ENCODE measurements at places on chromosomes 12 and 14. TPM values are rescaled to one million over a fixed set of nuclear protein-coding genes. Genes with fewer than 3 reads are reported as not detected.

The SELPLG gene
- 22.1 TPM for total RNA-seq

The HOXC10 gene
- total RNA-seq, result not detected

The RFX4 gene
- not detected for total RNA-seq

The NTF3 gene
- not detected for total RNA-seq

The ANG gene
- 0.87 TPM for total RNA-seq

The PIP4K2C gene
- 10.7 TPM for total RNA-seq

The SLC4A8 gene
- 1.1 TPM for total RNA-seq

The ARF3 gene
- total RNA-seq, result 58.3 TPM

The TCL1B gene
- not detected for total RNA-seq

The SLC25A47 gene
- not detected for total RNA-seq

The PLBD1 gene
- total RNA-seq, result not detected

The PDE3A gene
- not detected for total RNA-seq

The MANSC1 gene
- total RNA-seq, result 0.20 TPM

The TCL1A gene
- 0.65 TPM for total RNA-seq

The BEST3 gene
- not detected for total RNA-seq

The FOXA1 gene
- total RNA-seq, result not detected

- DNase-seq, result peak; percentile 85
Observed at GRCh38 chr14:63727736-63728728, at the start of gene SGPP1. TSS of gene SGPP1 (minus strand) at chr14:63728065. CDS start at chr14:63727944, 121 bp downstream.

GRCh38 chr14:72638021-72638420 lies 255.9 kb downstream of the DPF3 start:
- no peak for DNase-seq

- no peak for DNase-seq
Observed at GRCh38 chr12:100632445-100632892, 59.0 kb downstream of the GAS2L3 start.

- DNase-seq, result peak; percentile 8
Observed at GRCh38 chr14:52949711-52950409, 990 bp downstream of the FERMT2 start.

DNA sequence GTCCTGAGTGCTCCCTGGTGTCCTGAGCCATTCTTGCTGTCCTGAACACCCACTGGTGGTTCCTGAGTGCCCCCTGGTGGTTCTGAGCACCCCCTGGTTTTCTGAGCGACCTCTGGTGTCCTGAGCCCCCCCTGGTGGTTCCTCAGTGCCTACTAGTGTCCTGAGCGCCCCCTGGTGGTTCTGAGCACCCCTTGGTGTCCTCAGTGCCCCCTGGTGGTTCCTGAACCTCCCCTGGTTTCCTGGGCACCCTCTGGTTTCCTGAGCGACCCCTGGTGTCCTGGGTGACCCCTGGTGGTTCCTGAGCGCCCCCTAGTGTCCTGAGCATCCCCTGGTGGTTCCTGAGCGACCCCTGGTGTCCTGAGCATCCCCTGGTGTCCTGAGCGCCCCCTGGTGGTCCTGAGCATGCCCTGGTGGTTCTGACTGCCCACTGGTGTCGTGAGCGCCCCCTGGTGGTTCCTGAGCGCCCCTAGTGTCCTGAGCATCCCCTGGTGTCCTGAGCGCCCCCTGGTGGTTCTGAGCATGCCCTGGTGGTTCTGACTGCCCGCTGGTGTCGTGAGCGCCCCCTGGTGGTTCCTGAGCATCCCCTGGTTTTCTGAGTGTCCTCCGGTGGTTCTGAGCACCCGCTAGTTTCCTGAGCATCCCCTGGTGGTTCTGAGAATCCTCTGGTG lies 473.1 kb downstream of the TMEM121 start:
- peak; percentile 99 for DNase-seq

DNA sequence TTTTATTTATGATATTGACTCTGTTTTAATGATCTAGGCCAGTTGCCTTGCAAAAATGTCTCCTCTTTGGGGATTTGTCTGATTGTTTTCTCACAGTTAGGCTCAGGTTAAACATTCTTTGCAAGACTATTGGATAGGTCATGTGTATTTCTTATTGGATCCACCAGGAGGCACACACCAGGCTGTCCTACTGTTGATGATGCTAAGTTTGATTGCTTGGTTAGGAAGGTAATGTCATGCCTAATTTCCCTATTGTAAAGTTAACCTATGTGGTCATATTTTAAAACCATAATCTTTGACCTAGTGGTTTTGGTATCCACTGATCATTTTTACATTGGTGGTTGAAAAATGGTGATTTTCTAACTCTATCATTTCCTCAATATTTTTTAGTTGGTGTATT lies 137.1 kb downstream of the BRMS1L start:
- DNase-seq, result no peak

- DNase-seq, result no peak
Observed at GRCh38 chr12:104347374-104348075, 44.0 kb downstream of the EID3 start.

DNA sequence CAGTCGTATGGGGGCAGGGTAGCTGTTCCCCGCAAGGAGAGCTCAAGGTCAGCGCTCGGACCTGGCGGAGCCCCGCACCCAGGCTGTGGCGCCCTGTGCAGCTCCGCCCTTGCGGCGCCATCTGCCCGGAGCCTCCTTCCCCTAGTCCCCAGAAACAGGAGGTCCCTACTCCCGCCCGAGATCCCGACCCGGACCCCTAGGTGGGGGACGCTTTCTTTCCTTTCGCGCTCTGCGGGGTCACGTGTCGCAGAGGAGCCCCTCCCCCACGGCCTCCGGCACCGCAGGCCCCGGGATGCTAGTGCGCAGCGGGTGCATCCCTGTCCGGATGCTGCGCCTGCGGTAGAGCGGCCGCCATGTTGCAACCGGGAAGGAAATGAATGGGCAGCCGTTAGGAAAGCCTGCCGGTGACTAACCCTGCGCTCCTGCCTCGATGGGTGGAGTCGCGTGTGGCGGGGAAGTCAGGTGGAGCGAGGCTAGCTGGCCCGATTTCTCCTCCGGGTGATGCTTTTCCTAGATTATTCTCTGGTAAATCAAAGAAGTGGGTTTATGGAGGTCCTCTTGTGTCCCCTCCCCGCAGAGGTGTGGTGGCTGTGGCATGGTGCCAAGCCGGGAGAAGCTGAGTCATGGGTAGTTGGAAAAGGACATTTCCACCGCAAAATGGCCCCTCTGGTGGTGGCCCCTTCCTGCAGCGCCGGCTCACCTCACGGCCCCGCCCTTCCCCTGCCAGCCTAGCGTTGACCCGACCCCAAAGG lies 804 bp downstream of the GAPDH start:
- peak; percentile 82 for DNase-seq

- peak; percentile 2 for DNase-seq
Observed at GRCh38 chr12:9606736-9607372, 862 bp downstream of the KLRB1 start.

- DNase-seq, result peak; percentile 65
Observed at GRCh38 chr12:104747955-104748354, 210.1 kb downstream of the SLC41A2 start.

- DNase-seq, result no peak
Observed at GRCh38 chr14:70801836-70802235, 7.5 kb downstream of the MAP3K9 start.

- DNase-seq, result no peak
Observed at GRCh38 chr12:1529862-1530591, 64.4 kb downstream of the FBXL14 start.

GRCh38 chr14:54219261-54220070 lies 177.3 kb upstream of the CDKN3 start:
- no peak for DNase-seq

- no peak for DNase-seq
Observed at GRCh38 chr14:57652769-57653168, 159.1 kb upstream of the CCDC198 start.

DNA sequence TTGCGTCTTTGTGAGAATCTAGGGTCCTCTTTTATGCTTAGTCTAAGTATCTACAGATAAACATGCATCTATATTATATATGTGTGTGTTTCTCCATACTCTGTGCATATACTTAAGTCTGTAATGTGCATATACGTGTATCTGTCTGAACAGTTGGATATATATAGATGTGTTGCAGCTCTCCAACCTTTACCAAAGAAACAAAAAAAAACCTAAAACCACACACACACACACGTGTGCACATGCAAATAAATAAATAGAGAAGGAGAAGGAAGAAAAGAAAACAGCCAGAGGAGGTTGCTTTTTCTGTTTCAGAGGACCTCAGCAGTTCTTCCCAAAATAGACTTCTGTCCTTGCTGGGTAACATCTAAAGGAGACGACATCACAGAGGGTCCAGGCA lies 244.9 kb downstream of the CACNA1C start:
- no peak for DNase-seq

DNA sequence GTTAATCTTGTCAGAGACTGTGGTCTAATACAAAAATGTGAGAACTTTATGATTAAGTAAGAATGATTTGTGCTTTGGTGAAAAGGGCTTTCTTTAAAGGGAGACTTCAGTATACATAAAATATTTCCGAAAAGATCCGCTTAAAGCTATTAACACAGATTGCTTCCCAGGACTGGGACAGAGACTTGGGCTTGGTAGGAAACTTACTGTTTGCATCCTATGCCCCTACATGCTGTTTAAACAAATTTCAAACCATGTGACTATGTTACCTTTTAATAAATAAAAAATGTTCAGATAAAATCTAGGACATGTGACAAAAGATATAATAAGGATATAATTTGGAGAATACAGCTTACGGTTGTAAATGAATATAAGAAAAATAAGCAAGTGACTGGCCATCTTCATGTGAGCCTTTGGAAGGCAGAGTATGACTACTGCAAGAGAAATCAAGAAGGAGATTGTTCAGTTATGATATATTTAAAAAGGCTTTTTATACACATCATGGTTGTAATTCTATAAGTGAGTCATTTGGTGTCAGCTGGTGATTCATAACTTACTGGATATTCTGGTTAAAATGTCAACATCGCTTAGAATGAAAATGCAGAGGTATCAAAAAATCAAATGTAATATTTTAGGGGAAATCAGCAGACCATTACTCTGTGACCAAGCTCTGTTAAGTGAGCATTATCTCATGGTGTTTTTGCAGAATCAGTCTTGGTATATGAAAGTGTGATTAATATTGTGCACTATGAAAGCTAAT lies 234.7 kb upstream of the E2F7 start:
- DNase-seq, result no peak

DNA sequence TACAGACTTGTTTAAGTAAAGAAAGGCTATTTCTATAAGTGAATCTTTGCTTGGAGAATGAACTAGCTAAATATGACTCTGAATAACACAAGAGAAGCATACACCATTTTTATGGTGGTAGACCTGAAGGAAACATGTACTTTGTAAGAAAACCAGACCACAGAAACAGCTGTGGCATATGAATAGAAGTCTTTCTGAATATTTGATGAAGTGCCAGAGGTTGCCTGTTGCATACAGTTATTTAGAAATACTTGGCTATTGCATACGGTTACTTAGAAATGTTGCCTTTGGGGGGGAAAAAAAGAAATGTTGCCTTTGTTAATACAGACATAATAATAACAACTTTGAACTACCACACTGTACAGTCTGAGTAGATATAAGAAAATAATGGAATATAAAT lies 16.8 kb upstream of the LEMD3 start:
- no peak for DNase-seq

GRCh38 chr12:4979737-4980136 lies 63.9 kb upstream of the KCNA5 start:
- DNase-seq, result no peak

GRCh38 chr12:20624718-20625117 lies 70.4 kb upstream of the SLCO1C1 start:
- DNase-seq, result no peak

DNA sequence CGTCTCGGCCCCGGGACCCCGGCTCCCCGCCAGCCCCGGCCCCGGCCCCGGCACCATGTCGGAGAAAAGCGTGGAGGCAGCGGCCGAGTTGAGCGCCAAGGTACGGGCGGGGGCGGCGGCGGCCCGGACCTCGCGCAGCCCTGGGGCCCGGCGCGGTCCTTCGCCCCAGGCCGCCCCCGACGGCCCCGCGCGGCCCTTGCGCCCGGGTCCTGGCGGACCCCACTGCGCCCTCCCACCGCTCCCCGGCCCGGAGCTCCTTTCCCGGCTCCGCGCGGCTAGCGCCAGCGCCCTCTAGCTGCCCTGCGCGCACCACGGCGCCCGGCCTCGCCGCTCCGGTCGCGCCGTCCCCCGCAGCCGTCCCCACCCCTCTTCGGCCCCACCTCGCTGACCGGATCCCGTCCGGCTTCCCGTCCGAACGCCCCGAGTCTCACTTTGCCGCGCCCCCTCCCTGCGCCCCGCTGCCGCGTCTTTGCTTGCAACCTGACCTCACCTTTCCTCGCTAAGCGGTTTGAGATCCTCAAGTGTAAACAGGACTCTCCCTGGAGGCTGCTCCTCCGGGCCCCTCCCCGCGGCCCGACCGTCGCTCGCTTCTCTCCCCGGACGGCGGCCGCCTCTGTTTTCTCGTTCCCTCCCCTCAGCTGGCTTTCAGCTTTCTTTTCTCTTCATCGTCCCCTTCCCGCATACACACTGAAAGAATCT lies 637 bp downstream of the PTMS start:
- peak; percentile 61 for DNase-seq

DNA sequence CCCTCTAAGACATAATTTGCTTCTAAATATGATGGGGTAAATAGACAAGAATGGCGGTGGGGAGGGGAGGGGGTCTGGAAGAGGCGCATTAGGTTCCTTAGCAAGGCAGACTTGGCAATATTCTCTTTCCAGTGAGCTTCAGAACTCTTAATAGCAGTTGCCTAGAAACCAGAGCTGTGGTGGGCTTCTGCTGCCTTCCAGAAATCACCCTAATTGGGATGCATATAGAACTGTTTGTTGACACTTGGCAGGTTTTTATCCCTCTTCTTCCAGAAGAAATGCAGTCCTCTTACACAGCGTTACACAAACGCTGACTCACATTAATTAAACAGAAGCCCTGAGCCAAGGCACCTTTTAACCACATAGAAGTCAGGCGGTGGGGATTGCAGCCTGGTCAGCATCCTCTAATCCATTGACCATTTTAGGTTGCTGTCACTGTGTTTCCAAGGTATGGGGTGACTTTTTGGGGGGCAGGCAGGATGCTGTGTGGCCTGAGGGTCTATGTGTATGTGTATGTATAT lies 114.1 kb downstream of the CCDC60 start:
- DNase-seq, result no peak

DNA sequence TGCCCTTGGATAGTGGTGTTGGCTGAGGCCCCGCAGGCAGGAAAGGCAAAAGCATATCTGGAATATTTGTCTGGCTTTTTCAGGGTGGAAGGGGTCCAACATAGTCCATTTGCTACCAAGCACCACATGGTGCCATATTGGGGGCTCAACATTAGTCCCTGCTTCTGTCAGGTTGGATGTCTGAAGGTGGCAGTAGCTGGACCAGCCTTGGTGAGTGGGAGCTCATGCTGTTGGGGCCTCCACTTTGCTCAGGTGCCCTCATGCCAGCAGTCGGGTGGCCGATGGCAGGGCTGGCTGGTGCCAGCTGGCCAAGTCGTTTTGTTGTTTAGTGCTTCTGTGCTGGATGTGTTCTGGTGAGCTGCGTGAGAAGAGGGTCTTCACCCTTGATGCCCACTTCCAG lies 135.3 kb downstream of the PAPOLA start:
- no peak for DNase-seq

- DNase-seq, result no peak
Observed at GRCh38 chr12:76929499-76929898, 50.7 kb upstream of the CSRP2 start.

- DNase-seq, result no peak
Observed at GRCh38 chr12:11891754-11892386, 178.9 kb upstream of the BCL2L14 start.
